ENCODE measurements at places on chromosomes 13 and 19. TPM values are rescaled to one million over a fixed set of nuclear protein-coding genes. Genes with fewer than 3 reads are reported as not detected.

DNA sequence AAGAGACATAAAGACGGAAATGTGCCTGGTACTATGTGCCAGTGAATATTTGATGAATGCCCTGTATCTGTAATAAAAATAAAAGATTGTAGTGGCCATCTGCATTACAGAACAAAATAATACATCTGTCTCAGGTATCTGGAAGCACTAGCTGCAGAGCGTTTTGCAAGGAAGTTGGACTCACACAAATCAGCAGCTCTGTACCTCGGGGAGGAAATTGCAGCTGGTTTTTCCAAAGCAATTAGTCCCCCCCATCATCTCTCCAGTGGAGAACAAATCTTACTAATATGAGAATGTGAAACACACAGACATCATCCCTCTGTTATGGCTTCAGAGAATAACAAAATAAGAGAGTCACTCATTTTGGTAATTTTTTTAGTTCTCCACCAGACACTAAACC lies 245.3 kb downstream of the ITGBL1 start:
- DNase-seq, result no peak
- H3K27ac ChIP-seq, result no peak overlapping the region
- no peaks in the 10 kb centered on the region for H3K4me1 ChIP-seq
- H3K36me3 ChIP-seq, result no peaks in the 10 kb centered on the region

DNA sequence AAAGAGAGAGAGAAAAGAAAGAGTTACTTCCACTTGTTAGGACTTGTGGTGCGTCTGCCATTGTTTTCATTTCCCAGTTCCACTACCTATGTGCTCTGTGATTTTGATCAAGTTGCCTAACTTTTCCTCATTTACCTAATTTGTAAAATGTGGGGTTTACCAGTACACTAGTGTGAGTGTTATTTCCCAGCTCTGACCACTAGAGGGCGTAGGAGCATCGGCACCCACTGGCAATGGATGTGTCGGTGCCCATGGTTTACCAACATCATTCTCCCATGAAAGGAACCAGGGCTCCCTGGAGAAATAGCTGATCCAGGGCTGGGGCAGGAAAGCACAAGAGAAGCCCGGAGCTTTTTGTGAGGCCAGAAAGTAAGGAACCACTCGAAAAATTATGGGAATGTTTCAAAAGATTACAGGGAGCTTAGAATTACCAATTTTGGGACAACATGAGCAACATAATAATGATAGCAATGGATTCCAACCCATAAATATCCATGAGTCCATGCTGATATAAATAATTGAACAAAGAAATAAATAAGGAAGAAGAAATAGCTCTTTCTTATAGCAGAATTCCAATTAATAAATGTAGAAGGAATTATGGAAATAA lies 15.1 kb upstream of the CEACAM4 start:
- no peaks in the 10 kb centered on the region for H3K4me1 ChIP-seq
- H3K27ac ChIP-seq, result no peak overlapping the region
- no peak for DNase-seq
- peaks cover 9% of the 10 kb centered on the region for H3K27me3 ChIP-seq
- H3K4me3 ChIP-seq, result no peak overlapping the region

DNA sequence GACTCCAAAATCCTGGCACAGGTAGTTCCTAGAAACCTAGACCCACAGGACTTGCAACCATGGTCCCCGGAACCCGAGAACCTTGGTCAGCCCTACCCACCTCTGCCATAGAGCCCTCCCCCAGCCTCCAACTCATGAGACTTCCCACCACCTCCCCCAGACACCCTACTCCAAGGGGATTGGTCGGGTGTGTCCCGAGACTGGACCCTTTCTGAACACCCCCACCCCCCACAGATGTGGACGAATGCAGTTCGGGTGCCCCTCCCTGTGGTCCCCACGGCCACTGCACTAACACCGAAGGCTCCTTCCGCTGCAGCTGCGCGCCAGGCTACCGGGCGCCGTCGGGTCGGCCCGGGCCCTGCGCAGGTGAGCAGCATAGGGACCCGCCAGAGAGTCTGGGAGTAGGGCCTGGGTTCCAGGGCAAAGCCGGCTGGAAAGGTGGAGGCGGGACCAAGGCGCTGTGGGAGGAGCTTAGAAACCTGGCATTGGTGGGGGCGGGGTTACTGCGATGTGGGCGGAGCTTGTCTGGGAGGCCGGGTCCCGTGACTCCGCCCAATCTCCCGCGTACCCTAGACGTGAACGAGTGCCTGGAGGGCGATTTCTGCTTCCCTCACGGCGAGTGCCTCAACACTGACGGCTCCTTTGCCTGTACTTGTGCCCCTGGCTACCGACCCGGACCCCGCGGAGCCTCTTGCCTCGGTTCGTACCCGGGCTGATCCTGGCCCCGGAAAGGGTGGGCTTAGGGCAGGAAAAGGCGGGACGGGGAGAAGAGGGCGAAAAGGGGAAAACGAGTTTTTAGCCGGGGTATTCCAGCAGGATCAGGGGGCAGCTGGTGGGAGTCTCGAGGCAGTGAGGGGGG lies 11.9 kb downstream of the LTBP4 start:
- no peak overlapping the region for H3K4me3 ChIP-seq
- peaks cover 22% of the 10 kb centered on the region for H3K4me1 ChIP-seq
- peaks cover 10% of the 10 kb centered on the region for H3K27me3 ChIP-seq

The CYP2A6 gene
- not detected for total RNA-seq

The ZNF260 gene
- 11.8 TPM for total RNA-seq

GRCh38 chr19:21434967-21435544 lies 38.1 kb downstream of the ZNF493 start:
- no peak overlapping the region for H3K27ac ChIP-seq
- H3K36me3 ChIP-seq, result no peaks in the 10 kb centered on the region
- H3K4me1 ChIP-seq, result no peaks in the 10 kb centered on the region
- DNase-seq, result no peak

The CYP4F8 gene
- not detected for total RNA-seq
